Islet precursor cell (in vitro differentiated cells): ENCODE measurements at places on chromosomes 1 and 21.

DNA sequence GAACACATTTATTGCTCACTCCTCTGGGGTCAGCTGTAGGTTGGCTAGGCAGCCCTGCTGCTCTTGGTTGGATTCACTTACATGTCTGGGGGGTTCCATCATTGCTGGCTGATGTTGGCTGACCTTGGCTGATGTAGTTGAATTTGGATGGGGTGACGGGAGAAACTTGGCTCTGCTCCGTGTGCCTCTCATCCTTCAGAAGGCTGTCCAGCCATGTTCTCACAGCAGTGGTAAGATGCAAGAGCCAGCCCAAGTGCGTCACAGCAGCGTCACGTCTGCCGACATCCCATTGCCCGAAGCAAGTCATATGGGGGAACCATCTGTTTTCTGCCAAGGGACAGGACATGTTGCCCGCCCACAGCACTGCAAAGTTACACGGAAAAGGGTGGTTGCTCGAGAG lies 613.5 kb downstream of the MATN1 start:
- DNase-seq = no peak

GRCh38 chr1:205693421-205693991 lies 13.2 kb upstream of the SLC45A3 start:
- peak; percentile 57 for DNase-seq

DNA sequence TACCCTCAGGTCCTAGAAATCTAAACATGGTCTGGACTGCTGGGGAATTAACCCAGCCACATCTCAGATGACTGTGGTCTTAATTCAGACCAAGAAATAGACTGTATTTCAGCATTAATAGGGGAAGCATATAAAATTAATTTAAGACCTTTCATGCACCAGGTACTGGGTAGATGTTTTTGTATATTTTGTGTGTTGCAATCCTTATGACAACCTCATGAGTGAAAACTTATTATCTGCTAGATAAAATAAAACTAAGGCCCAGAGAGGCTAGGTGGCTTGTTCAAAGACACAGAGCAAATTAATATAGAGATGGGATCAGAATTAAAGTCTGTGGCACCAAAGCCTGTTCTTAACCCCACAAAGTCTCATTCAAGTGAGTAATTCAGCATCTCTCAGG lies 40.1 kb downstream of the OPTC start:
- DNase-seq = no peak

GRCh38 chr1:161739865-161740566 lies 9.6 kb upstream of the DUSP12 start:
- DNase-seq = no peak

DNA sequence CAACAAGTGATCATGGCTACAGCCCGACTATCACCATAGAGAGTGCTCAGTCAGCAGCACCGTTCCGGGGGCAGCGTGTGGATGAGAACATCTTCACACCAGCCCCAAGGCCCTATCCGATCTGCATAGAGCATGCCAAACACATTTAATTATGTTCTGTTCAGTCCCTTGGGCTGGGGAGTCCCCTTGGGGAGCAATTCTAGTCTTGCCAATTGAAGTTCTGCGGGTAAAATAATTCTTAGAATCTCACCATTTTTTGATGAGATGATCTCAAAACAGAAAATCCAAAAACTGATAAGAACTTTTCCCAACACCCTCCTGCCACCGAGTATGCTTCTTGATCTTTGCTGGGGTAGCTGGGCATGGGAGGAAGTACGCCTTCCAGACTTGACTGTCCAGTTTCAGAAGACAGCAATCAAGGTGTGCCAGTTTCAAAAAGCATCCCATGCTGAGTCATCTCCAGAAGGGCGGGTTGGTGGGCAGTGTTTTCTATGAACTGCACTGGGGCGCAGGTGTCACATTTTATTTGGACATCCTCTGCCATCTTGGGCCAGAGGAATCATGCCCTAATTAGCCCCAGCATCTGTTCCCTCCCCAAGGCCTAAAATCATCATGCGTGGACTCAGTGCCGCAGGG lies 20.8 kb upstream of the PTPRF start:
- no peak for DNase-seq

DNA sequence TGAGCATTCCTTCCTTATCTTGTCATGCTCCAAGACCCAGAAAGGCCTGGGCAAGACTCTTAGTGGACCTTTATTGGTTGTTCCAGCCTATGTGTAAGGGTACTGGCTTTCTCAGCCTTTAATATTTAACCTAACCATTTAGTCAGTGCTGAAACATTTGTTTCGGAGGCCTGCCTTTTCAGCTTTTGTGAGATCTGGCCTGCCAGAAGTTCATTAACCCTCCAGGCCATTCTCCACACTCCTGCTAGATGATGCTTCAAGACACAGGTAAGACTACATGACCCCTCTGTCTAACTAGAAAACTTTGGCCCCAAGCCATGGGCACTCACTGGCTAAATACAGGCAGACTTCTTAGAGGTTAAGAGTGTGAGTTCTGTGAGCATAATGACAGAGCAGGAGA lies 138.4 kb upstream of the ZP4 start:
- peak; percentile 62 for DNase-seq

DNA sequence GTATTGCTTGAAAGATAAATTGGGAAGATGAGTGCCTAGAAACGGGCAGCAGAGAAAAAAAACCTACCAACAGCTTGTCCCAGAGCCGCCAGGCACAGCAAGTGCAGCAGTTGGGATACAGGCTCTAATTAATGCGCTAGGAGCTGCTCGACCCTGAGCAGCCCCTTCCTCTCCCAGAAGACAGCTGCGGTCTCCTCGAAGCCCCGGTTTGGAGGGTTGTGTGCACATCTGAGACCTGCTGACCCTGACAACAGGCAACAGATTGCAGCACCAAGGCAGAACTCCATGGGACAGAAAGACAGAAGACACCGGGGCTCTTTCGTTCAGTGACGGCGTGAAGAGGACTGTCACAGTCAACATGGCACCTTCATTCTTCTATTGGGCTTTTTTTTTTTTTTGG lies 101.4 kb downstream of the TSEN15 start:
- DNase-seq = no peak

DNA sequence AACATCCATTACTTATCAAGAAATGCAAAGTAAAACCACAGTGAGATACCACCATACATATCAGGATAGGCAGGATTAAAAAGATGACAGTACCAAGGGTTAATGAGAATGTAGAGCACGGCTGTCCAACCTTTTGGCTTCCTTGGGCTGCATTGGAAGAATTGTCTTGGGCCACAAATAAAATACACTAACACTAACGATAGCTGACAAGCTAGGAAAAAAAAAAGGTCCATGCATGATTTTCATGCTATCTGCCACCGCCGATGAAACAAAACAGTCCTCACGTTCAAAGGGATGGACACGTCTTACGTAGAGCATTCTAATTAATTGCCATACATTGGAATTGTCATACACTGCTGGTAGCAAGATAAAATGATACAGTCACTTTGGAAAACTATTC lies 14.3 kb downstream of the BACH1 start:
- no peak for DNase-seq

DNA sequence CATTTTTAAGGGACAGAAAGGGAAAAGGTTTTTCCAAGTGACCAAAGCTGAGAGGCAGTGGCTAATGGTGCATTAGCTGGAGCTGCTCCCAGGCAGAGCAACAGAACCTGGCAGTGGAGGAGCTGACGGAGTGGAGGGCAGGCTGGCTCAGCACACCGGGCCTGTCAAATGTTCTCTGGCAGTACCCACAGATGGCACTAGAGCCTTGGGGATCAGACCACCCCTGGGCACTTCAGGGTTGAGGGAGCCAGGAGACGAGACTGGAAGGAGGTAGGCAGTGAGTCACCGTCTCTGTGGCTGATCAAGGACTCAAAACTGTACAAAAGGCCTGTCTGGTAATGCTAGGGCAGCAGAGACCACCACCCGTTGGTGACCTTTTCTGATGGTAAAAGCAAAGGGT lies 121.7 kb upstream of the KIAA0040 start:
- peak; percentile 63 for DNase-seq

DNA sequence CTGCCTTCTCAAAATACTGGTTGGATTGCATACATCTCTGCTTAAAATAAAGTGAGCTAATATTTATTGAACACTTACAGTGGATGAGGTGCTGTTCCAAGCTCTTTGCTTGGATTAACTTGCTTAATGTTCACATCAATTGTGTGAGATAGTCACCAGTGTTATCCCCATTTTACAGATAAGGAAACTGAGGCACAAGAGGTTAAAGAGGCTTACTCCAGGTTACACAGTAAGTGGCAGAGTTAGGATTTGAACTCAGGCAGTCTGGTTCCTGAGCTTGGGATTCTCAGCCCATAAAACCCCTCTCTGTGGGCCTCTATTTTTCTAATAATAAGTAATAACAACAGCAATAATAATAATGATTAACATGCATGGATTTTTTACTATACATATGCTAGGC lies 13.6 kb upstream of the FAAH start:
- DNase-seq = no peak

- DNase-seq = peak; percentile 87
Measured at GRCh38 chr1:17168091-17168876, 36.6 kb upstream of the PADI1 start.

GRCh38 chr1:1215080-1215676 lies 1.2 kb upstream of the TNFRSF4 start:
- no peak for DNase-seq

GRCh38 chr1:44239961-44240371 lies 26.7 kb downstream of the DMAP1 start:
- no peak for DNase-seq

DNA sequence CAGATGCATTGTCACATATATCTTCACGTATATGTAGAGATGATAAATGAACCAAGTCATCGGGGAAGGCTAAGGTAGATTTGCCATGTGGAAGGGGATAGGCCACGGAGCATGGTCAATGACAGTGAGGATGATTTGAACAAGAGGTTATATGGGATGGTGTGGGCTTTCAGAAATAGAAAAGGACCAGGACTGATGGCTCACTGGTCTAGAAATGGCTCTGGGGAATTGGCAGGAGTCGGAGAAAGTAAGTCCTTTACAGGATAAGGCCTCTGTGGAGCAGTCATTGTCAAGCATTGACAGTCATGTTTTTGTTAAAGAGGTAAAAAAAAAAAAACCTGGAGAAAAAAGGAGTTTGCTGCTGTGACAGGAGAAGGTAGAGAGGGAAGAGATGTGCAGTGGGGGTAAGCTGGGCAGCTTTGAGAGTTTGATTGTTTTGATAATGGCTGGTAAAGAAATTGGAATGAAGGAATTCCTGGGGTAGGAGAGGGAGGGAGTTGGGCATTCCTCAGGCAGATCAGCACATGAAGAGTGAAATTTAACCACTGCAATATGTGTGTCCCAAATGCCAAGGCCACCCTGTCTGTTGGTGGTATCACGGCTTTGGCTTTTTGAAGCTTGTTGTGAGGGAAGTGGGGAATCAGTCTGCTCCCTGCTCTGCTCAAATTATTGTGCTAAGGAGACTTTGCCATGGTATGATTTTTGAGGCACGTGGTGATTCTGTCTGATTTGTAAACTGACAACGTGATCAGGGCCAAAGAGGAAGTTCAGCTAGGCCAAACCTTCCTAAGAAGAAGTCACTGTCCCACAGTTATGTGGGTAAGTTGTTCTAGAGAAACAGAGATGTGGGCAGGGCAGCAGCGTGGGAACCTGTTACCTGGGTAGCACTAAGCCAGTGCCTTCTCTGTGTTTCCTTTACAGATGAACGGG lies 26.0 kb downstream of the MACF1 start:
- DNase-seq = no peak

- peak; percentile 58 for DNase-seq
Measured at GRCh38 chr1:93878501-93878888, 511 bp downstream of the DNTTIP2 start.

GRCh38 chr1:201731592-201731991 lies 97.4 kb upstream of the IPO9 start:
- DNase-seq = peak; percentile 63

GRCh38 chr1:167110586-167110985 lies 16.7 kb downstream of the STYXL2 start:
- no peak for DNase-seq

GRCh38 chr1:228902781-228903433 lies 167.6 kb downstream of the RHOU start:
- DNase-seq = no peak

- DNase-seq = no peak
Measured at GRCh38 chr1:24913616-24914225, 16.4 kb downstream of the RUNX3 start.

GRCh38 chr1:45317166-45317565 lies 9.5 kb upstream of the HPDL start:
- peak; percentile 22 for DNase-seq

GRCh38 chr1:41101076-41101475 lies 79.6 kb upstream of the SLFNL1 start:
- DNase-seq = no peak

GRCh38 chr1:206021008-206021625 lies 2.6 kb downstream of the CTSE start:
- no peak for DNase-seq

DNA sequence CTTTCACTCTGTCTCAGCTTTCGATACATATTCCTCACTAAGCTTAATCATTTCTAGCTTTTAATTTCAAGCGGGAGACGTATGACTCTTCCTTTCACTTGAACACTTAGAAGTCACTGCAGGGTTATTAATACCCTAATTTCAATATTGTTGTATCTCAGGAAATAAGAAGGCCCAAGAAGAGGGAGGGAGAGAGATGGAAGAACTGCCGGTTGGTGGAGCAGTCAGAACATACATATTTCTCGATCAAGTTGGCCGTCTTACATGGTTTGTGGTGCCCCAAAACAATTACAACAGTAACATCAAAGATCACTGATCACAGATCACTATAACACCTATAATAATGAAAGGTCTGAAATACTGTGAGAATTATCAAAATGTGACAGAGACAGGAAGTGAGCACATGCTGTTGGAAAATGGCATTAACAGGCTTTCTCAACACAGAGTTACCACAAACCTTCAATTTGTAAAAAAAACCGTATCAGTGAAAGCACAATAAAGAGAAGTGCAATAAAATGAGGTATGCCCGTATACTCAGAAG lies 145.4 kb upstream of the HP1BP3 start:
- no peak for DNase-seq

DNA sequence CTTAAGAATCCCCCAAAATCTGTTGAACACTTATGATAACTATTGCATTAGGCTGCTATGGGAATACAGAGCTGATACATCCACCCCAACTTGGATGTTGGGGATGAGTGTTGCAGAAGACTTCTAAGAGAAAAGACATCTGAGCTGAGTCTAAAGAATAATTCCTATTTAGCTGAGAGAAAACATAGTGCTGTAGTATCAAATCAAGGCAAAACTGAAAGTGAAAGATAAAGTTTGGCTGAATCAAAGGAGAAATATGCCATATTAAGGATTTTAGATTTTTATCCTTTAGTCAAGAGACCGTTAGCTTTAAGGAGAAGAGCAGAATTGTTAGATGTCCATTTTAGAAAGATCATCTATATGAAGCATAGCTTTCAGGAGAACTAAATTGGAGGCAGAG lies 726.9 kb upstream of the PTBP2 start:
- no peak for DNase-seq

DNA sequence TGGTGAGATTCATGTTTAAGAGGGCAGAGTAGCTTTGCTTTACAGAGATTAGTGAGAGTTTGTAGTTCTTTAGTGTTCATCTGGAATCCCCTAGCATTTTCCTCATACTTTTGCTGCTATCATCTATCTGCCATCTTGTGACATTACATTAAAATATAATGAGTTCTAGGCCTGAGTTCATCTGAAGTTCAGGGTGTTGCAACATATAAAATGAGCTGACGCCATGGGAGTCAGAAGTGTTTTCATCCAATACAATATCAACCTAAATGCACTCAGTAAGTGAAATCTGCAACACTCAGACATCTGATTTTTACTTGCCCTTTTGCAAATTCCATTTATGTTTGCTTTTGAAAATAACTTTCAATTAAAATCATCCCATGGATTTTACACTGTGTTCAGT lies 153.8 kb downstream of the NTNG1 start:
- DNase-seq = no peak

GRCh38 chr21:45040739-45041138 lies 33.6 kb upstream of the ADARB1 start:
- DNase-seq = no peak

GRCh38 chr1:9438431-9439073 lies 100.7 kb upstream of the SLC25A33 start:
- peak; percentile 82 for DNase-seq
